CD4-positive, alpha-beta T cell treated with Interleukin-2 at 100 ng/mL for 4 hours (primary cell): ENCODE measurements at places on chromosomes 6 and 20.

- peak; percentile 56 for DNase-seq
These were observed 1.4 kb downstream of the ELOVL5 start for GRCh38 chr6:53347250-53347920.

DNA sequence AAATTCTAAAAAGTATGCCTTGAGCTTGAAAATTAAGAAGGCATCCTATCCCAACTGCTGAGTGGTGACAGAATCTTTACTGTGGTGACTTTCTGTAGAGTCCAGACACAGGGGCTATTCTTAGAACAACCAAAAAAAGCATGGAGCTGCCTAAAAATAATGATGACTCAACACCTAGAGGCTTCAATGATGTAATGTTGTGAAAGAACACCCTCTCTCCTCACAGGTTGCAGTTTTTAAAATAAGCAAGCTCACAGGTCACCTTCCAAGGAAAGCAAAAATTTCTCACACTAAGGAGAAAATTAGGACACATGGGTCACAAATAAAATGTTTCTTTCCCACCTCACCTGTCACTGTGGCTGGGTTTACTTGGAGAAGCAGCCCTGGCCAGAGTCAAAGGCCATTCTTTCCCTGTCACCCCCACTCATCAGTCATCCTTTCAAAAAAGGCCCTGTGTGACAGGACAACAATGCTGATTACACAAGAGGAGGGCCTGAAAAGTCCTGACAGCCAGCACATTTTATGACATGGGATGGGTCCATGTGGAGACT is 53.5 kb downstream of the RCAN2 start:
- no peak for DNase-seq

DNA sequence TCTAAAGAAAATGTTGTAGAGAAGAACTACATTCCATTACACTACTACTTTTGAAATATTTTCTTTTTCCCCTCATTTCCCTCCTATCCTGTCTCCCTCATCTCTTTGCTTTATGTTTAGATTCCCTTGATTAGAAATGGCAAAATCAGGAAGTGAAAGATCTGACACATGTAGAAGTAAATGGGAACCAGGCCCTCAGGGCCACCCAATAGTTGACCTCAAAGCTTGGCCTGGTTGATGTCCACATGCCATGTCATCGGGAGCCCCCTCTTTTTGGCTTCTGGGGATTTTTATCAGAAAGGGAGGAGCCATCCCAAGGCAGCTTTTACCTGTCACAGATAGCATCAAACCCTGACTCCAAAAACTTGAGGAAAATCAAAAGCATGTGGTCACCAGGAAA is 168.3 kb upstream of the ECI2 start:
- no peak for DNase-seq

GRCh38 chr20:9319687-9320384 is 194.6 kb upstream of the LAMP5 start:
- DNase-seq: no peak

DNA sequence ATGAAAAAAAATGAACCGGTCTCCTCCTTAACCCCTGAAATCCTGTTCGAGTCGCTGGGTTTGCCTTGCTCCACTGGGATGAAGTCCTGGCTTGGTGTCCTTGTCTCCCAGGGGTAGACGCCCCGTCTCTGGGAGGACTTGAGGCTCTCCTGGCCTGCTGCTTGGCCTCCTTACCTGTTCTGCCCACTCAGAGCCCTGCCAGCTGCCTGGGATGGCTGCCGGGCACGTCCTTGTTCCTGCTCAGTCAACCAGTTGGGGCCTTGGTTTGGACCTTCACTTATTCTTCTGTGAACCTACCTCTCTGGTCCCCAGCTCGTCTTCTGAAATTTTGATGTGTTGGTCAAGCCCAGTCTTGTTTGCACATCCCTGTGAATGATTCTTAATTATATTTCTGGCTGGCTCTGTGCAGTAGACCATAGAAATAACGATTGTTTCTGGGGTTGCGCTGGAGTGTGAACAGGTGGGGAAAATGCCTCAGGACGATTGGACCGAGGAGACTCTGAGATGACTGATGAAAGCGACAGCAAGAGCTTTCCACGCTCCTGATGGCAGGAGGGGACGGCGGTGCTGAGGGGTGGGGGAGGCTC is 126.5 kb upstream of the ESR1 start:
- DNase-seq: no peak

- no peak for DNase-seq
These were observed 78.3 kb downstream of the BTBD3 start for GRCh38 chr20:11995805-11996567.

- no peak for DNase-seq
These were observed 14.8 kb upstream of the NNAT start for GRCh38 chr20:37506152-37506725.

DNA sequence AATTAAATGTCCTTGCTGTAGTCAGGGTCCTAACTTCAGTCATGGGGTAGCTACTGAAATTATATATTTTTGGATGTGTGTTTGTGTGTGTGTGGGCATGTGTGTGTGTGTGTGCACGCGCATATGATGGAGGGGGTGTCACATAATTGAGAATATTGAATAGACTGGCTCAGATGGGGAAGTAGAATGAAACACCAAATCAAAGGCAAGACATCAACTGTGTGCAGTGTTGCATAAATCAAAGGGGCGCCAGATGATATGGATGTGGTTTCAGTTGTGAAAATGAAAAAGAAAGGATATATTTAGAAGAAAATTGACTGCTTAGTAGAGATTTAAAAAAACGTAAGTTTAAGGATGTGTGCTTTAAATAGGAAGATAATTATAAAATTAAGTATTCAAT is 144.2 kb upstream of the CEP162 start:
- no peak for DNase-seq

- DNase-seq: no peak
These were observed 137.4 kb upstream of the RNF24 start for GRCh38 chr20:4152696-4153235.

GRCh38 chr6:52667572-52667971 is 3.3 kb upstream of the TMEM14A start:
- no peak for DNase-seq

DNA sequence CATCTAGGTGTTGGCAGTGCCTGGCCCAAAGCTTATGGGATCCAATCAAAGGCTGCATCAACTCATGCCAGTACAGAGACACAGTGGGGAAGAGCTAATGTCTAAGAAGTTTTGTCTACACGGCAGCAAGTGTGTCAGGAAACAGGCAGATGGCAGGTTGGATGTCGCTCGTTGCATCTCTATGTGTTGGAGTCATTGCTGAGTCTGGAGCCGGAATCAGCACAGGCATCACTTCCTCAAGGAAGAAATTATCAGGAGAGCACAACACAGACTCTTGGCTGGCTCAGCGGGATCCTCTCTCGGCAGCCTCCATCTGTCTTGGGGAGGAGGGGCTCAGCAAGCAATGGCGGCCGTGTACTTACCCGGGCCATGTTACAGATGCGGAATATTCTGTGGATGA is 467.2 kb upstream of the CHD6 start:
- DNase-seq: no peak

- DNase-seq: peak; percentile 32
These were observed 11.2 kb downstream of the GNAS-AS1 start for GRCh38 chr20:58839474-58839874.

GRCh38 chr6:144551339-144551738 is 266.2 kb downstream of the UTRN start:
- DNase-seq: no peak

DNA sequence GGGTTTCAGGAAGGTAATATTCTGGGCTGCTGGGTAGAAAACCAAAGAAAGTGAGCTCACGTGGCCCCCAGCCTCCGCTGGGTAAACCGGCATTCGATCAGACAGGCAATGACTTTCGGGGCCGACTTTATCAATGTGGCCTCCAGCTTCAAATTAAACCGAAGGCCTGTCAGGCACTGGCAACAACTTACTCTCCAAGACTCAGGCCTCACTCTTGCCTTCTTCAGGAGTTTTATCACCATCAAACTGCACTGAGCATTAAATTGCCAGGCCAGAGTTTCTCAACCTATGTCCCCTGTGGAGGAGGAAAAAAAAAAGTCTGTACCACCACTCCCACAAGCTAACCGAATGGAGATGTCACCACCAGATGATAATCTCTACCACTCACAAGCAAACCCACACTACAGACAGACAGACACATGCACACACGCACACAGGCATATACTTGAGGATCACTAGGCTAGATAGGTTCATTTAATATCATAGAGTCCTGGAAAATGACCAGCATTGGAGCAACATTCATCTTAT is 1.1 kb upstream of the MBOAT1 start:
- no peak for DNase-seq

DNA sequence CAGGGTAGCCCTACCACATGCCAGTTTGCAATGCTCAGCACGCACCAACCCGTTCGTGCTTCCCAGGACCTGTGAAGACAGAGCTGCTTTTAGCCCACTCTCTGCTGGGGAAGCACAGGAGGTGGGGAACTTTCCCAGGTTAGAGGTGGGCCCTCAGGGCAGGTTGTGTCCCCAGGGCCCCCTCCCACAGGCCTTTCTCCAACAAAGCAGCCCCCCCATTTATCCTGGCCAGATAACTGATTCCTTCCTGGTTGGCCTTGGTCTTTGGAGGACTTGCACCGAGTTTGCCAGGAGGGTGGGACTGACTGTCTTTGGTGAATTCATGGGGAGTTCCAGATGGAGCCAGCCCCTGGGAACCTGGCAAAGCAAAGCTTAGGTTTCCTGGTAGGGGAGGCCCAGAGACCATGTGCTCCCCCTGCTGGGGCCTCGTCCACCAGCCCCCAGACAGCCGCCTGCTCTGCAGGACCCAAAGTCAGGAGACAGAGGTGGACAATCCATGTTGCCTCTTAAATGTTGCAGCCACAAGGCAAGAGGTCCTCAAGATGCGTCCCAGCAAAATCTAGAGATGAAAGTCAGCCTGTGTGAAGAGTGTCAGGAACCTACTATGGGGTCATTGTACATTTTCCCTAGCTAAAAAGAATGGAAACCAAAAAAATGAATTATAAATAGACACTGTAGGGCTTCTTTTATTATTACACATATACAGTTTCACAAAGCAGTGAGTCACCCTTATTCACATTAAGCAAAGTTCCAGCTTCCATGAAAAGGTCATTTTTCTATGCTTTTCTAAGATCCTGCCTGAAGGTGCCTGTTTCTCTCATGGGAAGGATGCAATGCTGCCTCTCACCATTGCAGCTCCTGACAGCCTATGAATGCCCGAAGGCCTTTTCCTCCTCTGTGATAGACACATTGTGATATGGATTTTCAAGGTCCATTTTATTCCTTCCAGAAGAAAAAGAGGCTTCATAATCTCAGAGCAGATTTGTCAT is 497.8 kb downstream of the PREX1 start:
- DNase-seq: no peak

DNA sequence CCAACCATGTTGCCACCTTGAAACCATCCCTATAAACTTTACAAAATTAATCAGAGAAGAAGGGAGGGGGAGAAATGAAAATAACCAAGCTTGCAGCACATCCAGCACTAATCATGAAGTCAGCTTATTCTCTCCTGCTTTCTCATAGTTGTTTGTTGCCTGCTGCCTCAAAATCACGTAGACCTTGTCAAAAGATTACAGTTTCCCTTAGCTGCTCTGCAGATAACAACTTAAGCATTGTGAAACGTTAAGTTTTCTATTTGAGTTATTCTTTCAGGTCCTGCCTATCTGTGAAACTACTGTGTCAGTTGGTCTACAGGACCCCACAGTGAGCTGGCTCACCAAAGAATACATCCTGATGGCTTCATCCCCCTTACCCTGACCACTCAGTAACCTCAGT is 32.9 kb downstream of the SLC17A4 start:
- DNase-seq: no peak

DNA sequence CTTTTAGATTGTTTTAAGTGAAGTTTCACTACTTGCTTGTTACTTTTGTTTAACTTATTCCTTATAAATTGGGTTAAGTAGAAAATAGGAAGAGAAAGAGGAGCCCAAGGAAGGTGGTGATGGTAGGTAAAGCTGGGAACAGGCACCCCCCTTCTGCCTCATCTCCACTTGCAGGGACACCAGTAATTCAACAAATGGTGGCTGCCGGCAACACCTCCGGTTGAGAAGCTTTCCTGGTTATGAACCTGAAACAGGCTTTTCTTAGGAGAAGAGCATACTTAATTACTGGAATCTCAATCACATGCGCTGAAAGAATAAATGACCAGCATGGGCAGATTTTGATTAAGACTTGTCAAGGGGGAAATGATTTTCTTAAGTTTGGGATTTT is 158.9 kb upstream of the ZNF217 start:
- DNase-seq: no peak

DNA sequence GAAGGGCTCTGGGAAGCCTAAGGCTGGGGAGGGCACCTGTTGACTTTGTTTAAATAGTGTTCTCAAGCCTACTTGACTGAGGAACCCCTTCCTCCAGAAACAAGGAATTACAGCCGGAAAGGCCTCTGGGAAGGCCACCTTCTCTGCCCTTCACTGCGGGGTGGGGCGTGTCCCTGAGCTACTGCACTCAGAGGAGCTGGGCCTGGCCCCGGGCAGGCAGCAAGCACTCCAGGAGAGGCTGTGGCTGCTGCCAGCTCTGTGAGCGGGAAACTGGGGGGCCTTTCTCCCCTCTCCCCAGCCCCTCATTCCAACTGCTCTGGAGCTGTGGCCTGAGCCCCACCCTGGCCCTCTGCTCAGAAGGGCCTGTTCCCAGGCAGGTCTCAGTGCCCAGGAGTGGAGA is 4.0 kb upstream of the OSBPL2 start:
- no peak for DNase-seq

DNA sequence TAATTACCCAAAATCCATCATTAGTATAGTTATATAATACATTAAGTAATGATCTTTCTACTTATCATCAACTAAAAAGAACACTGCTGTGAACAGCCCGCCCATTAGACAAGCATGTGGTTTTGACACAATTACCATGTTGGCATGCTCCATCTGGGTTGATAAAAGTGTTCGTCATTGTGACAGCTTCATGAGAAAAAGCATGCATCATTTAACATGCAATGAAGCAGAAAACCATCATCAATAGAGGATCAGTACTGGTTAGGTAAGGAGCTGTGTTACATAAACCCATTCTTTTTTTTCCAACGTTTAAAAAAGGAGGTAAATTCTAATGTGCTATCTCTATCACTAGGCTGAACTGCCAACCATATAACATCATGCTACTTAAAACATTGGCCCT is 101.9 kb downstream of the EPB41L2 start:
- no peak for DNase-seq
